NCI-H446 (cell line): ENCODE measurements at places on chromosomes 16 and 17.

- no peak for DNase-seq
Observed at GRCh38 chr17:39096508-39097149, 54.8 kb downstream of the PLXDC1 start.

GRCh38 chr17:6070913-6071511 is 833 bp downstream of the WSCD1 start:
- DNase-seq = peak; percentile 19

DNA sequence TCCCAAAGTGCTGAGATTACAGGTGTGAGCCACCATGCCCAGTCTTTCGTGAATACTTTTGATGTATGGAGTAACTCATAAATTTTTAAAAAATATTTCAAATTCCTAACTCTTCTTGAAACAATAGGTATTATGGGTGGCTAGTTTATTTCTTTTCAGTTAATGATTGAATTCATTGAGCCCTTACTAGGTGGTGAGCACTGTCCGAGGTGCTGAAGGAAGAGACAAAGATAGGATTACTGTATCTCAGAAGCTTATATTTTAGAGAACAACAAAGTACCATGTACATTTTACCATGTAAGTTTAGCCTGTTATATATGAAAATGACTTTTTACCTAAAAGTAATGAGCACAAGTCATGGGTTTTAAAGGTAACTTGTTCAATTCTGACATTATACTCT is 418.3 kb downstream of the NPIPA7 start:
- no peak for DNase-seq

DNA sequence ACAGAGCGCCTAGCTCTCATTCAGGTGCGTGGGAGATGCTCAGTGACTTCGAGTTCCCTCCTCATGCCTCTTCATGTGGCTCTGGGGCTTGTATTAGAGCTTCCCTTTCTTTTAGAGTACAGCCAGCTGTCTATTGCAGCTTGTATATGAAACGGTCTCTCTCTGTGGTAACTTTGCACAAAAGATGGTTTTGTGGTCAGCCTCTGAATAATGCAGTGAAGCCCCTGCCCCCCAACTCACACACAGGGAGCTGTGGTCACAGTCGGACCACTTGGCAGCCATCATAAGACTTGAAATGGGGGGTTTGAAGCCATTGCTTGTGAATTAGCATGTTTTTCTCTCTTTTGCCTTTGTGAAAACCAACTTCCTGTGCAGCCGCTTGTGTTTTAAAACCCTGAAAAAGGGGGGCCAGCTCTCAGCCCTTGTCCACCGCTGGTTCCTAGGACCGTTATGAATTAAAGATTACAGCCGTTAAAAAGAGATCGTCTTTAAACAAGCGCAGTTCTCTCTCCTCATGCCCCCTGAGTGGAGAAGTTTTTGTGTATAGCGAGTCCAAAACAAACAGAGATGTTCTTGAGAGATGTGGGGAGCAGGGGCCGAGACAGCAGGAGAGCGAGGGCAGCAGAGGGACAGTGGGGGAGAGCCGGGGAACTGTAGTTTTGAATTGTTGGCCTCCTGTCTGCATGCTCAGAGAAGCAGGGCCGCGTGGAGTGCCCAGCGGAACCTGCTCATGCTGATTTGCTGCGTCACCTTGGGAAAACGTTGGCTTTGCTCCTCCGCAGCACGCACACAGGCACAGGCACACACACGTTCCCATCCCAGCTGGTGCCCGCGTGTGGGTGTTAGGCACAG is 199.0 kb downstream of the MSI2 start:
- DNase-seq = no peak

DNA sequence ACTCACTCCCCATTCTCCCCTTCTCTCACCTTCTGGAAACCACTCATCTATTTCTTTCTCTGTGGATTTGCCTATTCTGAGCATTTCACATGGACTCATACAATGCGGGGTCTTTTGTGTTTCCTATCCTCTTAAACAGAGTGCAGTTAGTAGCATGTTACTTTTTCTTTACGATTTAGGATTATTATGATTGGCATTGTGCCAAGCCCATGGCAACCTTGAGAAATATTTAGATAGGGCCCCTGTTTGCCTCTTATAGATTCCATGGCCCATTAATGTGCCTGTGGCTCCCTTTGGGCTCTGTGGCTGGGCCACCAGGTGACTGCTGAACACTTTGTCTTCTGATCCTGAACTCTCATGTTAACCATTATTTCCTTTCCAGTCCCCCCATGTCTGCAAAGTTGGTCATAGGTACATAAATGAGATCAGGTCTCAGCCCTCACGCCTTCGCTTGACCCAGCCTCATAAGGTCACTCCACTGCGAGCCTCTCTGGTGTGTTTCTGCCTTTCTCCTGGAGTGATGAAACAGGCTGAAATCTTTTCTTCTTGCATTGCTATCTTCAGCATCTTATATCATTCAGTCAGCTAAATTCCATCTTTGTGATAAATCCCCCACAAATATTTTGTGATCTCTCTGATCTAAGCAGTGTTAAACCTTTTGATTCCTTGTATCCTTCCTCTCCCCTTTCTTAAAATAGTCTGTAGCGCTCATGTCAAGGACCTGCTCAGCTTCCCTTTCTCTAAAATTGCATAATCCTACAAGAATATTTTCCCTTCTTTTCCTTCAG is 44.0 kb downstream of the MYH3 start:
- no peak for DNase-seq

GRCh38 chr17:2064980-2065785 is 10.3 kb downstream of the HIC1 start:
- DNase-seq = no peak

GRCh38 chr17:81672504-81672903 is 6.0 kb downstream of the CCDC137 start:
- no peak for DNase-seq

DNA sequence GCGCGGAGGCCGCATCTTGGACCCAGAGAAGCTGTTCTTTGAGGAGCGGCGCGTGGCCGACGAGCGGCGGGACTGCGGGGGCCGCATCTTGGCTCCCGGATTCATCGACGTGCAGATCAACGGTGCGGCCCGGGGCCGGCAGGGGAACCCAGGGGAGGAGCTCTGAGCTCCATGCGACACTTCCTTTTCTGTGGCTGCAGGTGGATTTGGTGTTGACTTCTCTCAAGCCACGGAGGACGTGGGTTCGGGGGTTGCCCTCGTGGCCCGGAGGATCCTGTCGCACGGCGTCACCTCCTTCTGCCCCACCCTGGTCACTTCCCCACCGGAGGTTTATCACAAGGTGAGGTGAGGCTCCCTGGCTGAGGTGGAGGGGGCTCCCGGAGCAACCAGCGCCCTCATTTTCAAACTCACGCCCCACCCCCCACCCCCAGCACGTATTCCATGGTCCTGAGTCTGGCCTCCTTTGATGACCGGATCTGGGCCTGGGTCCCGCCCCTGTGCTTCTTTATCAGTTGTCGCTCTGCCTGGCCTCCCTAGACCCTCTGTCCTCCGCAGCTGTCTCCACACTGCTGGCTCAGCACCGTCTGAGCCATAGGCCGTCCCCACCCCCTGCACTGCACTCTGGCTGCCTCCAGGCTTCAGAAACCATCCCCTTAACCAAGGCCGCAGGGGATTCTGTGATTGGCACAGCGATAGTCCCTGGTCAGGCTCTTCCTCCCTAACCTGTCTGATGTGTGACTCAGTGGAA is 787 bp downstream of the AMDHD2 start:
- no peak for DNase-seq

DNA sequence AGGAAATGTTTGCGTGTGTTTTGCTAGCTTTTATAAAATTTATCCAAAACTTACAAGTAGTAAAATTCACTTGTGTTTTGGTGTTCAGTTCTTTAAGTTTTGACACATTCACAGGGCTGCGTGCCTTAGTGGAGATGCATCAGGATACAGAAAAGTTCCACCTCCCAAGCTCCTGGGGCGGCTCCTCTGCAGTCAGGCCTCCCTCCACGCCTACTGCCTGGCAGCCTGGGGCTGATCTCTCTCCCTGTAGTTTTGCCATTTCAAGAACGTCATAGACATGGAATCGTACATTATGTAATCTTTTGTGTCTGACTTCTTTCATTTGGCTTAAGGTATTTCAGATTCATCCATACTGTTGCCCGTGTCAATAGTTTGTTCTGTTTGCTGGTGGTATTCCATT is 27.2 kb upstream of the IRF8 start:
- no peak for DNase-seq

- DNase-seq = no peak
Observed at GRCh38 chr17:65977041-65977440, 214.9 kb downstream of the CEP112 start.

DNA sequence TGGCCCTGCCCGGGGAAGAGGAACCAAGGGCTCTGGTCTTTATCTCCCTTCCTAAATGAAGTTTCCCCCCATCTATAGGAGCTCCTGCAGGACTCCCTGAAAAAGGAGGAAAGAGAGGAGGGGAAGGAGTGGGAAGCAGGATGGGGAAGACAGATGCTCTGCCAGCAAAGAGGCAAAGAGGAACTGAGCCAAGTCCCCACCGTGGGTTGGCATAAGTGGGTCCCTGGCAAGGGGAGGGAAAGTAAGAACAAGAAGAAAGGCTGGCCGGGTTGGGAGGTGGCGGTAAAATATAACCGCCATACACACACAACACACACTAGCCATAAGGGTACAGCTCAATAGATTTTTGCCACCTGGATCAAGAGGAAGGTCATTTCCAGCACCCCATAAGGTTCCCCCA is 6.1 kb upstream of the EIF1 start:
- DNase-seq = no peak

- no peak for DNase-seq
Observed at GRCh38 chr16:16857603-16858283, 478.8 kb downstream of the NPIPA7 start.

GRCh38 chr17:80991645-80992076 is at the start of gene CHMP6:
Gene CHMP6 (plus strand): TSS chr17:80991841. CDS start chr17:80991919, 78 bp downstream.
- DNase-seq = no peak

DNA sequence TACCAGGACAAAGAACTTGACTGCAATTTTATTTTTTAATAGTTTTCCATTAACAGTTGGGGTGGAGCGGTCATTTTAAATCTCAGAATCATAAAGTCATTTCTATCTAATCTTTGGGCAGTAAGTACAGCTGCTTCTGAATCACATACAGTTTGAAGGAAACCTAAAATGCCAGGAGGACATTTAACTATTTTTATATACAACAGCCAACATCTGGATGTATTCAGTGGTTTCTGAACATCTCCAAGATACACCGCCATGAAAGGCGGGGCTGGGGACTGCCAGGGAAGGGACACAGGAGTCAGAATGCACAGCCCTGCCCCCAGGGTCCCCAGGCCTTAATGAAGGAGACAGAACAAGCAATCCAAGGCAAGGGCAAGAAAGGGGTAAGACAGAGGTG is 392.3 kb downstream of the SLC39A11 start:
- no peak for DNase-seq

GRCh38 chr16:73093146-73094144 is 45.5 kb upstream of the ZFHX3 start:
- no peak for DNase-seq

- DNase-seq = no peak
Observed at GRCh38 chr16:1639860-1640259, 27.7 kb downstream of the CRAMP1 start.
